ENCODE measurements at places on chromosomes 2 and 18.

DNA sequence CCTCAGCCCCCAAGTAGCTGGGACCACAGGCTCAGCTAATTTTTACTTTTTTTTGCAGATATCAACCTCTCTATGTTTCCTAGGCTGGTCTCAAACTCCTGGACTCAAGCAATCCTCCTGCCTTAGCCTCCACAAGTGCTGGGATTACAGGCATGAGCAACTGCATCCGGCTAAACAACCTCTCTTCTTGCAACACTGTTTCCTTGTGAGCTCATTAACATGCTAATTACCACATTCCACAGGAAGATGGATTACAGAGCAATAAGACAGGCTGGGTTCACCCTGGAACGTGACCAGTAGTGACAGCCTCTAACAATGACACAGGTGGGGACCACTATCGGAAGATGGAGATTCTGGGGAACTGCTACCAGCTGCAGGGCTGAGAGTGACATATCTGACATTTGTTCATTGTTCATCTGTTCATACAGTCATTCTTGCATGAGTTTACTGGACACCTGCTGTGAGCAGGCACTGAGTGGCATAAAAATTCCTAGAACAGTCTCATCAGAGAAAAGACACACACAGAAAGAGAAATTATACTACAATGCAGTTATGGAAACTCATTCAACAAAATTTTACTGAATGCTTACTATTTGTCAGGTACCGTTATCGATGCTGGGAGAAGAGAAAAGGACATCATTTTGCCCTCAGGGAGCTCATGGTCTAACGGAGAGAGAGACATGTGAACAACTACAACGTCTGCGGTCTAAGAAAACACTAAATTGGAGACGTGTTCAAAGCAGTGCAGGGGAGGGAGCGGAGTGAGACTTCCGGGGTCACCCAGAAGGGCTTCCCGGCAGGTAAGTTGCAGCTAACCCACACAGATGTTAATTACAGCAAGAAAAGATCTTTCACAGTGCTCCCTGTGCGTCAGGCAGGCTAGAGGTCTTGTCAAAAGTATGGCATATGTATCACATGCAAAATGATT, 37.6 kb downstream of the PROC start:
- DNase-seq, result no peak

GRCh38 chr18:32213693-32214092, 23.9 kb downstream of the MEP1B start:
- DNase-seq, result no peak

GRCh38 chr2:216346781-216347180, 25.5 kb downstream of the MARCHF4 start:
- DNase-seq, result no peak

DNA sequence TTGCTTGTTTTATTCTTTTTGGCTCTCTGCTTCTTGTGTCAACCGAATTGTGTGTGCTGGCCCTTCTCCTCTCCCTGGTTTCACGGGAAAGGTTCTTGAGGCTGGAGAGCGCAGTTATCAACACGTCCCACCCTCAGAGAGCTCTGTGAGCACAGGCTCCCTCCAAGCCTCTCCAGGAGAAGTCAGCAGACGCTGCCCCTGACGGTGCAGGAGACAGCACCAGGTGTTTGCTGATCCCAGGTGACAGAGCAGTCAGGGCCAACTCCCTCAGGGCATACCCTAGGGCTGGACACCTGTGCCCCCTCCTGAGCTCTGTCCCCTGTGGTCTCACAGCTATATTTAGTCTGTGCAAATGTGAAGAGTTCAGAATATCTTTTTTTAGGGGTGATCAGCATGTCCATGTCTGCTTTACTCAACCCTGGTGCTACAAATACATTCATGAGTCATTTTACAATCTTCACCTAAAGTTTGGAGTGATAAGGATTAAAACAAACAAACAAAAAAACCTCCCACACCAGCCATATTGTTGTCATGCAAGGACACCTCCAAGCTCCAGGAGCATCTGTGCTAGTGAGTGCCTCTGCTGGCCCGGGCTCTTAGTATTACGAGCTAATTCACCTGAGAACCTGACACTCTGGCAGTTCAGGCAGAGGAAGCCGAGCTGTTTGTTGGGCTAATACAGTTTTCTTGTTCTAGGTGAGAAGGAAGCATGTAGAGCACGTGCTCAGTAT, 65.9 kb upstream of the TMEM200C start:
- no peak for DNase-seq

DNA sequence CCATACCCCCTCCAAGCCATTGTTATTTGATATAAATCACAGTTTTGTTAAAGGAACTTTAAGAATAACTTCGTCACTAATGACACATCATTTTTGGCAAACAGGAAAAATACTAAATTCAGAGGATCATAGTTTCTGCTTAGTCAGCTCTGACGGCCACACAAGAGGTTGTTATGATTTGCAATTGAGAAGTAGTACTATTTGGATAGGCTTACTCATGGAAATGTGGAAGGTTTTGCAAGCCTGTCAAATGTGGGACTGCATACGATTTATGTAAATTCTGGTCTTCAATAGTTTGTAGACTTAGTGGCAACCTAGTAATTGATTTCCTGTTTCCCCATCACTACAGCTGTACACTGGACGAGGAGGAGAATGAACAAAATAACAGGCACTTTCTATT, 108.1 kb downstream of the ARHGEF33 start:
- no peak for DNase-seq

- DNase-seq, result no peak
Measured at GRCh38 chr2:101788565-101788964, 91.1 kb downstream of the MAP4K4 start.

- DNase-seq, result no peak
Measured at GRCh38 chr2:55048508-55049042, 1.7 kb downstream of the RTN4 start.

DNA sequence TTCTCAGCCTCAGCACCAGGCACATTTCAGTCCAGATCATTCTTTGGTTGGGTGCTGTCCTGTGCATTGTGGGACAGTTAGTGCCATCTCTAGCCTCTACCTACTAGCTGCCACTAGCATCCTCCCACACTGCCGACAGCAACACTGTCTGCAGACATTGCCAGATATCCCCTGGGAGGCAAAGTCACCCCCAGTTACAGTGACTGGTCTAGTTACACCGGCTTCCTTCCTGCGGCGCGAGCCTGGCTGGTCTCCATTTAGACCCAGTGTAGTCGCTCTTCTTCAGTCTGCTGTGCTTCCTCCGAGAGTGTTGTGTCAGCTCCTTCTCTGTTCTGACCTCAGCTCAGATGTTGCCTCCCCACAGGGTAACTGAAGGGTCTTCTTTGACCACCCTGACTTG, 283.1 kb downstream of the PHLPP1 start:
- DNase-seq, result no peak

- no peak for DNase-seq
Measured at GRCh38 chr18:74895686-74896085, 298.0 kb downstream of the ZNF407 start.

DNA sequence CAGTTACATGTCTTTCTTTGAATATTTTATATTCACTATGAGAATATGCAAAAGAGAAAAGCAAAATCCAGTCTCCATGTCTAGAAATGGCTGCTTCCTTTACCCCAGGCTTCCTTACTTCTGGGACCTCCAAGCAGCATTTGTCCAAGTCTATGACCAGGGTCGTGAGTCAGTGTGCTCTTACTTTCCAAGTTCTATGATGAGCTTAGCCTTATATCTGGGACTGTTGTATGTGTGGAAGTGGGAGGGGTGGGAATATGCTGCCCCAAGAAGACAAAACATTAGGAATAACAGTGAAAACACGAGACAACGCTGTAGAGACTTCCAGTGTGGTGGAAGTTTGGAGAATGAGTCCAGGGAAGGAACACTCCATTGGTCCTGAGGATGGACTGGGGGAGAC, 21.2 kb upstream of the CHRNA1 start:
- no peak for DNase-seq

DNA sequence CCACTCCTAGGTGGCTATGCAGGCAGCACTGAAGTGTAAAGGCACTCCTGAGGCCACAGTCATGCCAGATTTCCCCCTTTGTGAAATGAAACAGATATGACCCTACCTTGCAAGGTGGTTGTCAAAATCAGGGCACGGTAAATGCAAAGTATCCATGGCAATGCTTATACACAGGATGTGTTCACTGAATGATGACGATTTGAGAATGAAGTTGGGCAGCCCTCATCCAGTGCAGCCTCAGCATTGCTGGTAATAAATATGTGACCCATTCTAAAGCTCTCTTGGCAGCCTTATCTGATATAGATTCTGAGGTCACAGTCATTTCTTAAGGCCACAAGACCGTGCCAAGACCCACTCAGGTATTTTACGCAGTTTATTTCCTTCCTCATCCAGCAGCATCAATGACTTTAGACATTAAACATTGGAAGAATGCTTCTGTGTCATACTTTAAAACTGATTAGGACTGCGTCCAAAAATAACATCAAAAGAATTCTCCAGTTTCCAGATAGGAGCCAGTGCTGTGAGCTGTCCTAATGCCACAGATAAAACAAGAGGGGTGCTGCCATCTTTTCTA, 125.5 kb upstream of the SERTAD2 start:
- no peak for DNase-seq

GRCh38 chr2:3433776-3434400, 54.4 kb downstream of the TRAPPC12 start:
- no peak for DNase-seq

DNA sequence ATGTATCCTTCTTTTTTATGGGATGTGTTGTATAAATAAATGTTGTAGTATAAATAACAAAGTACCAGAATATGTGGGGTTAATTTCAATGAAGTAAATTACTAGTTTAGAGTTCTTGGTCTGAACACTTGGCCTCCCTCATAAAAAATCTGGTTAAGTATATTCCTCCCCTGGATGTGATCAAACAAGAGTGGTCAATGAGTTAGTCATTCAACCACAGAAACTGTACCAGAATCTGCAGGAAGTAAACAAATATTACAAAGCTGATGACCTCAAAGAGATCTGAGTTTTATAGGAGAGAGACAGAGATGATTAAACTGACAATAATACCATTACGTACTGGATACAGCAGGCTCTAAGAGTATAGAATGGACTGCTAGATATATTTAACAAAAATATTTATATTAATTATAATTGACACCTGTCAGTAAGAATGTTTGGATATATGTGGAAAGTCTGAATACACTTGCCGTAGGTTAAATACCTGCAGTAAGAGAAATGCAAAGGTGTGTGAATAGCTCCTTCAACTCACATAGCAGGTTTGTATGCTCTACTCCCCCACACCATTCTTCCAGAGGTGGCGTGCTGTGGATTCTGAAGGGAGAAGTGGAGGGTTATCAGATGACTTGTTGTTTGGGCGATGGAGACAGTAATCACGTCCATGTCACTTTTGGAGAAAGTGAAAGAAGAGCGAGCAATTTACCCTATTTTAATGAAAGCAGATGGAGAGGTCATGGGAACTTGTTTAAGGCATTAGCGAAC, 108.3 kb upstream of the LRATD1 start:
- DNase-seq, result no peak

DNA sequence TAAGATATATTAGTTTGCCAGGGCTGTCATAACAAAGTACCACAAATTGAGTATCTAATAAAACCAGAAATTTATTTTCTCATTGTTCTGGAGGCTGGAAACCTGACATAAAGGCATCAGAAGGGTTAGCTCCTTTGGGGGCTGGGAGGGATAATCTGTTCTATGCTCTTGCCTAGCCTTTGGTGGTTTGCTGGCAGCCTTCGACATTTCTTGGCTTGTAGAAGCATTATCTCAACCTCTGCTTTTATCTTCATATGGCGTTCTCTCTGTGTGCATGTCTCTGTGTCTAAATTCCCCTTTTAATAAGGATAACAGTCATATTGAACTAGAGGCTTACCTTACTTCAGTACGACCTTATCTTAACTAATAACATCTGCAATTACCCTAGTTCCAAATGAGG, 22.8 kb upstream of the NT5C1B start:
- DNase-seq, result no peak

- no peak for DNase-seq
Measured at GRCh38 chr2:96205888-96206287, 2.7 kb downstream of the STARD7 start.

- DNase-seq, result no peak
Measured at GRCh38 chr2:121128741-121129659, 156.0 kb downstream of the TFCP2L1 start.

Data from activated CD4-positive, CD25-positive, alpha-beta regulatory T cell (primary cell).